ENCODE measurements at places on chromosomes 6 and 20. TPM values are rescaled to one million over a fixed set of nuclear protein-coding genes. Genes with fewer than 3 reads are reported as not detected.

NRSN1 gene
- 31.4 TPM for total RNA-seq

GGT7 gene
- total RNA-seq = 22.6 TPM

PBOV1 gene
- not detected for total RNA-seq

CDH4 gene
- 21.9 TPM for total RNA-seq

SYNDIG1 gene
- 18.0 TPM for total RNA-seq

MDC1 gene
- total RNA-seq = 6.5 TPM

RNF217 gene
- total RNA-seq = 25.1 TPM

FABP7 gene
- 426 TPM for total RNA-seq

PPIL6 gene
- total RNA-seq = 32.5 TPM

FAM184A gene
- total RNA-seq = 40.8 TPM

EPHA7 gene
- 87.4 TPM for total RNA-seq

SLC17A9 gene
- total RNA-seq = 0.23 TPM

SIRT5 gene
- 22.4 TPM for total RNA-seq

NKAIN2 gene
- 33.0 TPM for total RNA-seq

TRIM31 gene
- not detected for total RNA-seq

PRELID3B gene
- 78.4 TPM for total RNA-seq
